ACHN (cell line): ENCODE measurements at places on chromosomes 5 and 9.

- DNase-seq, result no peak
Measured at GRCh38 chr9:128494746-128495129, 9.8 kb upstream of the GLE1 start.

DNA sequence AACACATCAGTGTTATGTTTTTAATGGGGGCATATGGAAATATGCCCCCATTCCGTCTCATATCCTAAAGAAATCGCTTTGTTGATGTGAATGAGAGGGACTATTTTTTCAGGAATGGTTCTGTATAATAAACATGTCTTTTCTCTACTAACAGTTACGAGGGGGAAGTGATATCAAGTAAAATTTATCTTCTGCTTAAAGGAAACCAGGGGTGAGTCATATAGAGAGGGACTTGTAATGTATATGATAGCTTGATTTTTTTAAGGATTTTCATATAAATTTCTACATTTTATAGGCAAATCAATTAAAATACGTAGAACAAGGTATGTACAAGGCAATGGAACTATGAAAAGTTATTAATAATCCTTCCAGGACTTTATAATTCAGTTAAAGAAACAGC lies 207.1 kb downstream of the SEMA5A start:
- DNase-seq, result no peak

- no peak for DNase-seq
Measured at GRCh38 chr5:145975001-145975360, 38.6 kb downstream of the SH3RF2 start.

DNA sequence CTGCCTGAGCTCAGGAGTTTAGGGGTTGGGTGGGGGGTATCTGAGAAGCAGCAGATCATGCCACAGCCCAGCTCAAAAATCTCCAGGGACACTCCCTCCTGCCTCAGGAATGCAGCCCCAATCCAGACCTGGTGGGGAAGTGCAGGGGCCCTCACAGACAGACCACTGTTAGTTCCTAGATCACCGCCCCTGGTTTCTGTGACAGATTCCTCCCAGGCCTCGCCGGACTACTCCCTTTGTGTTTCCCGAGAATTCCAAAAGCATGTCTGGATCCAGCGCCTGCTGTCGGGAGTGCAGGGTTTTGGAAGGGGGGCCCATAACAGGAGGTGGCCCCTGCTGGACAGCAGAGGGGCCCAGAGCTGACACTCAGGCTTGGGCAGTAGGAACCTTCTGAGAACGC lies 74.5 kb downstream of the CTSL start:
- no peak for DNase-seq

DNA sequence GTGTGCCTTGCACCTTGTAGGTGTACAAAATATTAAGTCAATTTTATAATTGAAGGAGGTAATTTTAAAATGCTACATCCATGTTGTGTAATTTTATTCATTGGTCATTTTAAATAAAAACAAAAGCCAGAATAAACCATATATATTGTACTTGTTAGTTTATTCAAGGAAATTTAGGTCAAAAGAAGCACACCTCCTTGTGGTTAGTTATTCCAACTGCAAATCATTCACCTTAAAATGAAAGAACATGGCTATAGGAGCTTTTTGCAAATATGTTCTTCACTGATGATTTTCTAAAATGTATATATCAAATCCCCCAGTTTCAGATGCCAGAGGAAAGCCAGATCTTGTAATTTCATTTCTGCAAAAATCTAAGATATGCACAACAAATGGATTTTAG lies 5.4 kb upstream of the MOCS2 start:
- peak; percentile 25 for DNase-seq

- no peak for DNase-seq
Measured at GRCh38 chr9:22374051-22374450, 72.6 kb upstream of the DMRTA1 start.

DNA sequence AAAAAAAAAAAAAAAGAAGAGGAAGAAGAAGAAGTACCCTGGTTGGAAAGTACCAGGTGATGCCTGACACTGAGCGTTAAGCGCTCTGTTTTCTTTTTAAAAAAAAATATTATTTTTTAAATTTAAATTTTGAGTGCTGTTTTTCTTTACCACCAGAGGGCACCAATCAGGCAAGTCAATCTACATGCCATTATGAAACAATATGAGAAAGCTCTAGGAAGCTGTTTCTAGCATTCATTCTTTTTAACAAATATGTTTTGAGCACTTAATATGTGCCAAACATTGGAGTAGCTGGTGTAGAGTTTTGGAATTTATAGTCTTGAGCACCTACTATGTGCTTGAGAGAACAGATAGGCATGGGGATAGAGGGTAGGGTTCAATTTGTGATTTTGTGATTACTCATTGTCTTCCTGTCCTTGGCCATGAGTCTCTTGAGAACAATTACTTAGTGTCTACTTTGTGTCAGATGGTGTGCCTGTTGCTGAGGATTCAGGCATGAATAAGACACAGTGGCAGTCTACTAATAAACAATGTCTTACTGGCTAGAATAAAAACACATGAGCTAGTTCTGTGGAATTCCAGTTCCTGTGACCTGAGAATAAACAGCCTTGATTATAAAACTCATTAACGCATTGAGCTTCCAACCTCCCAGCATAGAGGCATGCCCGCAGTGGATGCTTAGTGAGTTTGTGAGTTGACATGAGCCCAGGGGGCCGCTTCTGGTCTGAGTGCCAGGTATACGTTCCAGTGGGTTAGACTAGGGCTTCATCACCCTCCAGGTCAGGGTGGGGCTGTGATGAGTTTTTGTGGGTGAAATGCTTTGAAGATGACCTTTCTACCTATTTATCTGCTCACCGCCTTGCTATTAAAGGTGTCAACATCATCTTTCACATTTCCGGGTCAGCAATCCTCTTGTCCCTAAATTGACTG lies 3.0 kb upstream of the UBE2R2 start:
- peak; percentile 51 for DNase-seq

GRCh38 chr5:95818181-95819147 lies 4.1 kb downstream of the GLRX start:
- DNase-seq, result no peak

GRCh38 chr5:55645304-55645703 lies 66.8 kb downstream of the SLC38A9 start:
- no peak for DNase-seq

GRCh38 chr9:114233491-114234185 lies 78.3 kb downstream of the COL27A1 start:
- no peak for DNase-seq

DNA sequence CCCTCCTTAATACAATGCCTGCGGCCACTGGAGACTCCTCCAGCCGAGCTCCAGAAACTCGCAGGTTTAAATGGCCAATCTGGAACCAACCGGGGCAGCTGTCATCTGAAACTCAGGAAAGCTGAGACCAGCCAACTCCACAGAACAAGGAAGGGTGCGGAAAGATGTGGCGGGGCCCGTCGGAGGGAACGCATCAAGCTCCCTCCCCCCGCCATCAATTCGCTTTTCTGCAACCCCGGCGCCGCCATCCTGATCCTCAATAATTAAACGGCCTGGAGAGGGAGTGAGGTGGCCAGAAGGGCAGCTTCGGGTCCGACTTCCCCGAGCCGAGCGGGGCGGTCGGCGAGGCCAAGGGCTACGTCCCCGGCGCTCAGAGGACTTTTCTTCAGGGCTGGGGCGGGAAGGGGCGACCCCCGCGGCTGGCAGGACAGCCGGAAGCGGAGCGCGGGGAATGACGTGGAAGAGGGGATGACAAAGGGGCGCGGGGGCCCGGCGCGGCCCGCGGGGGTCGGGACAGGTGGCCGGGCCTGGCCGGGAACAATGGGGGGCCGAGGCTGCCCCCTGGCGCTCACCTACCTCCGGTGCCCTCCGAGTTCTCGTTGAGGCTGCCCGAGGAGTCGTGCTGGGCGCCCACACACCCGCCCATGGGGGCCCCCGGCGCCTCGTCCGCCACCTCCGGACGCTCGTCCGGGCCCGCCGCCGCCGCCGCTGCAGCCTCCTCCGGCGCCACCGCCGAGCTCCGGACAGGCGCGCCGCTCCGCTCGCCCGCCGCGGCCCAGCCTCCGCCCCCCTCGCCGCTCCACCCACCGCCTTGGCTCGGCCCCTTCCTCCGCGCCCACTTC lies at the start of gene UBTD2:
UBTD2 (minus strand) TSS at position 745 of the 842 bp plus-strand sequence; CDS start at position 646, 99 bp downstream.
- peak; percentile 71 for DNase-seq

DNA sequence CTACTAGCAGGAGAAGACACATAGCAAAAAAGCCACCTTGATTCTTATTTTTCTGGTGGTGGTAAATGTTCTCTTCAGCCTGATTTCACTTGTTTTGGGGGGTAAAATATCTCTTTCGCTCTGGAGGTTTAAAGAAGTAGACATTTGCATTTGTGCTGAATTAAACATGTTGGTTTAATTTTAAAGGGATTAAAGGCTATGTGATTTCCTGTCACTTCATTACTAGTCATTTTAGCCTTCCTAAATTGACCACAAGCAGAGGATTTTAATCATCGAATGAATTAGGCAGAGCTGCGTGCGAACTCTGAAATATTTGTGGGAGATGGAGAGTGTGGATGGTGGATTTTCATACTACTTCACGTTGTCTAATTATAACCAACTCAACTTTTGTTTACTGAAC lies 4.8 kb downstream of the RASGRF2 start:
- no peak for DNase-seq

DNA sequence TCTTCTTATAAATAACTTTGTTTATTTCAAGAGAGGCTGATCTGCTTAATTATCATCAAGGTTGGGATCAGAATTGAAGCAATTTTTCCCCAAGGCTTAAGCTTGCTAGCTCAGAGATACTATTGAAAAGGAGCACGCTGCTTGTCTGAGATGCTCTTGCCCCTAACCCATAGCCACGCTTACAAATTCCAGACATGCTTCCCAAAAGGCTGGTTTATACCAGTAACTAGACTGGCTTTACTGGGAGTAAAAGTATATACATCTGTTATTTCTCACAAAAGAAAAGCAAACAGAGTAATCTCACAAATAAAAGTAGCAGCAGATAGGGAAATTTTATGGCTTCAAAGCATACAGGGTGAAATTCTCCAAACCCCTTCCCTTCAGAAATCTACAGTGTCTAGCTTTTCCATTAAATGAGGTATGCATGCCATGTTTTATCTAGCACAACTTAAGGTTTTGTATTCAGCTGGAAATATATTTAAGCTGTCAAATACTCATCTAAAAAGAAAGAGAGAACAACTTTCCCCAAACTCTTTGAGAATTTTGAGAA lies 163.2 kb upstream of the TRPC7 start:
- no peak for DNase-seq

DNA sequence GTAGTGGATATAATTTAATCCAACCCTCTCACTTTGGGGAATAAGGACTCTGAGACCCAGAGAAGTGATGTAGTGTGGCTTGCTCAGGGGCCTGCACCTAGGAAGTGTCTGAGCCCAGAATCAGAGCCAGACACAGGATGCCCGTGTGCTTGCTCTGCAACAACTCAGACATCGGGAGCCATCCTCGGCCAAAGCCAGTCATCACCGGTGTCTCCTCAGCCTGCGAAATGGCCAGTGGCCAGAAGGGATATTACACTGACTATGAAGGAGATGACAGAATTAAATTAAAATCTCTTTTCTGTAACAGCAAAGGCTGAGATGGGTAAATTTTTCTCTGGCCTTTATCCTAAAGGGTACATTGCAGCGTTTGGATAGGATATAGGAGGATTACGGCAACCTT lies 102.9 kb downstream of the MARCHF11 start:
- no peak for DNase-seq

- DNase-seq, result no peak
Measured at GRCh38 chr5:28254846-28255245, 1216.5 kb upstream of the CDH9 start.

DNA sequence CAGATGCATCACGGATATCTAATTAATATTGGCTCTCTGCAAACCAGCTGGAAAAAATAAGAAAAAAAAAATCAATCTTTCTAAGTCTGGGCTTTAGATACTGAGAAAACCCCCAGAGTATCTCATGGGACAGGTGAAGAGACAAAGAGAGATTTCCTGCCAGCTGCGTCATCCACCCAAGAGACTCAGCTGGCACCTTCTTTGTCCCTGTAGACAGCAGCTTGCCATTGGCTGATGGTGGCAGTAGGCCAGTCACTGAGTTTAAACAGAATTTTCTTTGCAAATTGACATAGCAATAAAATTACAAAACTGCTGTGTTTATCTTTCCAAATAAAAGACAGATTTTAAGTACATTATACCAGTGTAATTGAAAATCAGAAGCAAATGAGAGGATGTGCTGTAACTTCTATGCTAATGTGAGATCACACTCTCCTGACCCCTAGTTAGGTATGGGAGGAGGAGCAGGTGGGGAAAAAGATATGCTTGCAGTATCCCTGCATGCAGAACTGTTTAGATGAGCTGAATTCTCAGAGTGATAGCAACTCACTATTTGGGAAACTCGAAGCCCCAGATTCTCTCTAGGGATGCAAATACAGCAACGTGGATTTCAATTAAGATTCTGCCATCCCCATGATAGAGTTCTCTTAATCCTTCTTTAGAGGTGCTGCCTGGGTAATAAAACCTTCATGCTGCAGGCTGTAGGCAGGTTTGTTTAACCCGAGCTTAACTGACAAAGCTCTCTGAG lies 72.2 kb downstream of the NMUR2 start:
- DNase-seq, result no peak

DNA sequence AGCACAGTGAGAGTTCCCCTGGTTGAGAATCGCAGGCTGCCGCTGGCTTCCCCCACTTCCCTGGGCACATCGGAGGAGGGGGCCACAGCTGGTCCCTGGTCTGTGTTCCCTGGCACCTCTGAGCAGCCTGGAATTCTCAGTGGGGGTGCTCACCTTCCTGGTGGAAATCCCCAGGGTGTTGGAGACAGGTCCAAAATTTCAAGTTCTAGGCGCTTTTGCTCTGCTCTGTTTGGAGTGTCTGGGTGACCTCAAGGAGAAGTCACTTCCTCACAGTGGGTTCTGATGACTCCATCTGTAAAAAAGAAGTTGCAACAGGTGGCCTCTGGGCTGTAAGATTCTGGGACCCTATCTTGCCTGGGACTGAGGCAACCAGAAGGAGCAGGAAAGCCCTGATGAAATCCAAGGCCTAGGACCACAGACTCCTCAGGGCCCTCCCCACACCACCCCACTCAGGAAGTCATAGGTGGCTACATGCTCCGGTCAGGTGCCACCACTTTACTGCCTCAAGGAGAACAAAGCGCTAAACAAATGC lies at the start of gene TRAF1:
TRAF1 (minus strand) TSS at position 400 of the 532 bp plus-strand sequence. CDS start 721 bp downstream, outside the sequence.
- no peak for DNase-seq

DNA sequence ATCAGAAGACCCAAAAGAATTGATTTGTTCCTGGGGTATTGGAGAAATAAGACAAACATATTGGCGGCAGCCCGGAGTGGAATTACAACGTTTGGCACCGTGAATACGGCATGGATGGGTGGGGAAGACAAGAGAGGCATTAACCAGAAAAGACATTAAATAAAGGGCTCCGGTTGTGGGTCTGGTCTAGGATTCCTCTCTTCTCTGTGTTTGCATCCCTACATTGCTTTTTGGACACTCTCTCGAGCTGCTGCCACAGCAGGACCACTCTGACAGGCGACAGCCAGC lies 138.7 kb upstream of the PALM2AKAP2 start:
- no peak for DNase-seq

GRCh38 chr9:296411-296810 lies 81.7 kb downstream of the DOCK8 start:
- no peak for DNase-seq

DNA sequence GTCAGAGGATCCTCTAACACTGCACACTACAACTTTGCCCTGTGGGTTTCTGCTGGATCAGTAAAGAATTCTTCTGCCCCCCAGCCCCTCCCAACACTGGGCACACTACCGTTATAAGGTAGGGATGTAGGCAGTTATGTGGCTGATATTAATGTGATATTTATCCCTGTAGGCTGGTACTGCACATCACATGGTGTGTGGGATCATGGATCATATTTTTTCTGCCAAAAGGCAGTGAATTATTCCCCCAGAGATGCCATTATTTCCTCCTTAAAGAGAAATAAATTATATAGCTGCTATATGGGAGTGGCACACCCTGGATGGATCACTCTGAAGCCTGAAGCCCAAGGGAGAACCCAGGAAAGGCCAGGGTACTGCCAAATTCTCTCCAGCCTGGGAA lies 69.5 kb downstream of the SV2C start:
- no peak for DNase-seq
